Bronchial epithelial cell (primary cell): ENCODE measurements at places on chromosomes 5 and 9.

DNA sequence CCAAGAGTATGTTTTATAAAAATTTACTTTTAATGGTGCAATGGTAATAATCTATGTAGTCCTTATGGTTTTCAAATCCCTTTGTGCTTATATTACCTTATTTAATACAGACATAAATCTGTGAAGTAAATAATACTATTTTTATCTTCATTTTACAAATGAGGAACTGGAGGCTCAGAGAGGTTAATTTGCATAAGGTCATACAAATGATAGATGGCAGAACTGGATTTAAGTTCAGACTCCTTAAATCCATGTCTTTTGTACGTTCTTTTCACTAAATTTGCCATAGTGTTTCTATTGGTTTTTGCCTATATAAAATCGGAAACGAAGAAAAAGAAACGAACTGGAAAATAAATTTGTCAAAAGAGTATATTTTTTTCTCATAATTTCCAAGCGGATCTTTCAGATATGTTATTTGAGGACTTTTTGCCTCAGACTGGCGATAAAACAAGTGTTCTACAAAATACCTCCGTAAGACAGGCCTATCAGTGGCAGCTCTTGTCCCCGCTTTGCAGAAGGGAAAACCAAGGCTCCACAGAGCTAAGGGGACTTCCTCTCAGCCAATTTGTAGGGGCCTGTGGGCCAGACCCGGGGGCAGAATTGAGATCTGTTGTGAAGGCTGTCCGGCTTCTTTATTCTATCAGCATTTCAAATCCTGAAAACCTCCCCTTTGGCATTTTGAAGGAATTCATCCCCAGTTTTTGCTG lies 1.1 kb upstream of the TNFAIP8 start:
- DNase-seq: no peak

DNA sequence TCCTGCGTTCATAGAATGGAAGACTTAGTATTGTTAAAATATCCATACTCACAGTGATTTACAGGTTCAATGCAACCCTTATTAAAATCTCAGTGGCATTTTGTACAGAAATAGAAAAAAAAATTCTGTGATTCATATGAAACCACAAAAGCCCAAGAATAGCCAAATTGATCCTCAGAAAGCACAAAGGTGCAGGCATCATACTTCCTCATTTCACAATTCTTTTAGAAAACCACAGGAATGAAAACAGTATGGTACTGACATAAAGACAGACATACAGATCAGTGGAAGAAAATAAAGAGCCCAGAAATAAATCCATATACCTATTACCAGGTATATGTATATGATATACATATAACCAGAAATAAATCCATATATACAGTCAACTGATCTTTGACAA lies 86.8 kb upstream of the MEGF10 start:
- DNase-seq: peak; percentile 90

GRCh38 chr9:129128689-129129088 lies 17.5 kb downstream of the PTPA start:
- DNase-seq: no peak

DNA sequence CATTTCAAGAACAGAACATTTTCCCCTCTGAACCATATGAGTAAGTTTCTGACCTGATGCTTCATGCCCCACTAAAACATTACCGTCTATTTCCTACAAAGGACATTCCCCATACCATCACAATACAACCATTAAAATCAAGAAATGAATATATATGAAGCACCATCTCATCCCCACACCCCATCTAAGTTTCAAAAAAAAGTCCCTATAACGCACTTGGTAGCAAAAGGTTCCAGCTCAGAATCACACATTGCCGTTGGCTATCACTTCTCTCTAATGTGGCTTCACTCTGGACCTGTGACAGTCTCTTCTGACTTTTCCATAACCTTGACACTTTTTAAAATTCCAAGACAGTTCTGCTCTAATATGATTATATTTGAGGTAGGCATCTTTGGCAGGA lies 5.9 kb downstream of the EMB start:
- no peak for DNase-seq

DNA sequence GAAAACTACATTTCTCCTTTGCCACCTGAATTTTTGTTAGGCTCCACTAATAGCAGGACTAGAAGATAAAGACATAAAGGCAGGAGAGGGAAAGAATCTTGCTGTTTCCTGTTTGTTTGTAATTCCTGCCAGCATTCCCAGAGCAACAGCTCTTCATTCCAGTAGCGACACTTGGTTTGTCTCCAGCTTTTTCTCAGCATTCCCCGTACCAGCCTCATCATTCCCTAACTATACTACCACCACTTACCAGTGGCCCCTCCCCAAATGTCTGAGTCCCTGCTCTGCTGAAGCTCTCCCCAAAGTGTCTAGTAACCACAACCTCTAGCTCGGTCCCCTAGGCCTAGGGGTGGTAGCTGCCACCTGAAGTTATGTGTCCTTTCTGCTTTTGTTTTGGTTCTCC lies 18.6 kb downstream of the CETN3 start:
- no peak for DNase-seq

DNA sequence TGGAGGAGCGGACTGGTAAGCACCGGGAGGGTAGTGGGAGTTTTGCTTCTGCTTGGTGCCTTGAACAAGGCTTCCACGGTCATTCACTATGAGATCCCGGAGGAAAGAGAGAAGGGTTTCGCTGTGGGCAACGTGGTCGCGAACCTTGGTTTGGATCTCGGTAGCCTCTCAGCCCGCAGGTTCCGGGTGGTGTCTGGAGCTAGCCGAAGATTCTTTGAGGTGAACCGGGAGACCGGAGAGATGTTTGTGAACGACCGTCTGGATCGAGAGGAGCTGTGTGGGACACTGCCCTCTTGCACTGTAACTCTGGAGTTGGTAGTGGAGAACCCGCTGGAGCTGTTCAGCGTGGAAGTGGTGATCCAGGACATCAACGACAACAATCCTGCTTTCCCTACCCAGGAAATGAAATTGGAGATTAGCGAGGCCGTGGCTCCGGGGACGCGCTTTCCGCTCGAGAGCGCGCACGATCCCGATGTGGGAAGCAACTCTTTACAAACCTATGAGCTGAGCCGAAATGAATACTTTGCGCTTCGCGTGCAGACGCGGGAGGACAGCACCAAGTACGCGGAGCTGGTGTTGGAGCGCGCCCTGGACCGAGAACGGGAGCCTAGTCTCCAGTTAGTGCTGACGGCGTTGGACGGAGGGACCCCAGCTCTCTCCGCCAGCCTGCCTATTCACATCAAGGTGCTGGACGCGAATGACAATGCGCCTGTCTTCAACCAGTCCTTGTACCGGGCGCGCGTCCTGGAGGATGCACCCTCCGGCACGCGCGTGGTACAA lies 556 bp downstream of the PCDHGC3 start:
- peak; percentile 52 for DNase-seq

DNA sequence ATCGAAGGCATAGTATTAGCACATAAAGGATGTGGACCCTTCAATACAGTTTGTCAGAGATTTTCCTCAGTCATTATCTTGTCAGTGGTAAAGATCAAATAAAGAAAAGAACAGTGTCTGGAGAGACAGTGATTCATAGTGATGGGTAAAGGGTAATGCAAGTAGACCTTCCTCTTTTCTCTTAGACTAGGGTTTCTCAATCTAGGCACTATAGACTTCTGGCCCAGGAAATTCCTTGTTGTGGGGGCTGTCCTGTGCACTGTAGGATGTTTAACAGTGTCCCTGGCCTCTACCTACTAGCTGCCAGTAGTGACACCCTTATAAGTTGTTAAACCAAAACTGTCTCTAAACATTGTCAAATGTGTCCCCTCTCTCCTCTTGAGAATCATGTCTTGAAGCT lies 6.9 kb downstream of the CAMK4 start:
- no peak for DNase-seq

GRCh38 chr5:123474228-123474627 lies 37.7 kb upstream of the CSNK1G3 start:
- DNase-seq: no peak

DNA sequence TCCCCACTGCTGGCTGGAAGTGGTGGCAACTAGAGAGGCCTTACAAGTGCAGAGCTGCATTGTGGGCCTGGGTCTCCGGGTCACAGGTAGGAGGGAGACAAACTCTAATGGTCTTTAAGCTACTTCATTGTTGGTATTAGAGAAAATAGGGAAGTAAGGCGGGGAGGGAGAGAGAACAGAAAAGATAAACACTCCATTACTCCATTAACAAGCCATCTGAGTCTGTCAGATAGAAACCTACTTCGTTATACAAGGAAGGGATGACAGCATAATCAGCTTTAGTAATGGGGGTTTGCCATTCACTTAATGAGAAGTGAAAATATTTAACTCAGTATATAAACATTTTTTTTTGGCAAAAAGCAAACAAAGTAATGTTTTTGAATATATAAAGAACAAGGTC lies 107.4 kb downstream of the TLE1 start:
- DNase-seq: no peak

DNA sequence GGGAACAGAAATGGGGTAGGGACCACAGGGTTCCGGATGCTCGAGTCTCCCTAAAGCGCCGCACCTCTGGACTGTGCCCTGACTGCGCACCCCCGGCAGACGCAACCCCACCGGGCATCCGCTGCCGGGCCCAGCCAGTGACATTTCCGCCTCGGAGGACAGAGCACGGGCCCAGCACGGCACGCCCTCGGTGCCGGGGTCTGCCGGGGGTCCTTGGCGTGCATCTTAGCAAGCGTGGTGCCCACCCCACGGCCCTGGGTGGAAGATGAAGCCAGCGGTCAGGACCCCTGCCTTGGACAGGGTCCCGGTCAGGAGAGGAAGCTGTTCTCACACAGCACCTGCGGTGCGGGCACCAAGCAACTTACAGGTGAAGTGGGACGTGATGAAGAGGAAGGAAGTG lies 7.1 kb downstream of the INPP5E start:
- no peak for DNase-seq

DNA sequence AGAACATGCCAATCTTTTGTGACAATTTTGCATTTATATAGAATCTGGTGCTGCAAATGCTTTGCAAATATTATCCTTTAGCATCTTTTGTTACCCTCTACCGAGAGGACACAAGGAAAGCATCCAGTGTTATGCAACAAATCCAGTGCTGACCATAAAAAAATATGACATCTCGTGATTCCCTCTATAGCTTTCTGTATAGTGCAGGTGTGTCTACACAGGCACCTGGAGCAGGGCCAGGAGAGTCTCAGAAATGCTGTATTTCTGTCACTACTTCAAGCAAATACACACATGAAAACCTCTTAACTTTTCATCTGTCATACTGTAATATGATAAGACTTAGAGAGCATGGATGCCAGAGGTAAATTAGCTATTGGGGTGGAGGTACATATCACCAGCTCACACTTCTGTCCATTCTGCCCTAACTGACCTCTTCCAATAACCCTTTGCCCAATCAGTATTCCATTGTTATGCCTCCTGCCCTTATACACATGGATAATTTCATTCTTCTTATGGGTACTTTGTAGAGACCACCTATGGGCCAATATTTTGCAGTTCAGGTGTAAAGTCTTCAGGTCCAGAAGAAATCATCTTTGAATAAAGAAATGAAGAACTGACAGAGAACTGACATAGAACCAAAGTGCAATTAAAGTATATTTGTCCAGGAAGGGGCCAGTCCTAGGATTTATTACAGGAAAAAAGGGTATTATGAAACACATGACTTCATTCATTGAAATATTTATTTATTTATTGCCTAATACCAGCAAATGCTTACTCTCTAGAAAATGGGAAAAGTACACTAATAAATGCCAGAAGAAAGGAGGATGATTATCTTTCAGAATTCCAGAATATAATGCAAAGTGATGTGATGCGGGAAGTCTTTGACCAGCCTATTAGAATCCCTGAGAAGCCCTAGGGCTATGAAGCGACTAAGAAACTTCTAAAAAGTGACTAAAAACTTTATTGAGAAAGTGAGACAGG lies 106.5 kb downstream of the EPB41L4A start:
- DNase-seq: peak; percentile 40

- no peak for DNase-seq
Observed at GRCh38 chr9:133767008-133767407, 28.9 kb upstream of the SARDH start.

- DNase-seq: no peak
Observed at GRCh38 chr5:72397836-72398235, 77.7 kb downstream of the PTCD2 start.

GRCh38 chr5:114312658-114313057 lies 49.2 kb upstream of the KCNN2 start:
- DNase-seq: no peak

- DNase-seq: no peak
Observed at GRCh38 chr5:180595381-180596114, 4.2 kb upstream of the SCGB3A1 start.

DNA sequence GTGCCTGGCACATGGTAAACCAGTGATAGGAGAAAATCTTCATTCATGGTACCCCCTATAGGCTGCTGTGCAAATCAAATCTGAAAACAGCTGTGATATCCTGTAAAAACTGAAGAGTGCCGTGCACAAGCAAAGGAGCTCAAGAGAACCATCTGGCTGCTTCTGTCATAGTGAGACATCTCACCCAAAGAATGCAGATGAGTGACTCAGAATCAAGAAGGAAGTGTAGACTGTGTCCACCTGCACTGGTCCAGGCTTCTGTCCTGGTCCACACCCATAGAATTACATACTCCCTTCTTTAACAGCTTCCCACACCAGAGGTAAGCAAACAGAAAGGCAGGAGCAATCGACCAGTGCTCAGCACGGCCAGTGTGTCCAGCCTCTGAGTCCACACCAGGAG lies 195.9 kb downstream of the ASTN2 start:
- peak; percentile 2 for DNase-seq

GRCh38 chr5:118522626-118523025 lies 465.7 kb downstream of the DTWD2 start:
- DNase-seq: no peak

GRCh38 chr9:8610256-8610655 lies 810.7 kb upstream of the DMAC1 start:
- DNase-seq: no peak

GRCh38 chr9:96222132-96222531 lies 79.8 kb downstream of the HSD17B3 start:
- peak; percentile 7 for DNase-seq

GRCh38 chr9:104386425-104387069 lies 117.5 kb upstream of the OR13F1 start:
- peak; percentile 54 for DNase-seq

DNA sequence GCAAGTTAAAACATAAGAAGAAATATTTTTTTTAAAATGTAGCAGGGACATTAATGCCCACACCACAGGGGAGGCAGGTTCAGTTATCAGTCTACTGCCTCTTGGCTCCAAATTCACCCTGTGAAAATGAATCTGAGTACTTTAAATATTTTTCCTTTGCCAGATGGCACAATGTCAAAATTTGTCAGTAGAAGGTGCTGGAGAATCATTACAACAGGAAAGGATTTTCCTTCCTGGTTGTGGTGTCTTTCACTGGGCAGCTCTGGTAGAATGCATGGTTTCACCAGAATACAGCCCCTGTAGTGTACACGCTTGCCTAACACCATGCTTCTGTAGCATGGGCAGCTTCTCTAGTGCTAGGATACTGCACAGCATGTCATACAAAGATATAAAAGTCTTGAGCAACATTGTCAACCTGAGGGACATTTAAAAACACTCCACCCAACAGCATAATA lies 9.7 kb upstream of the SREK1 start:
- DNase-seq: no peak

DNA sequence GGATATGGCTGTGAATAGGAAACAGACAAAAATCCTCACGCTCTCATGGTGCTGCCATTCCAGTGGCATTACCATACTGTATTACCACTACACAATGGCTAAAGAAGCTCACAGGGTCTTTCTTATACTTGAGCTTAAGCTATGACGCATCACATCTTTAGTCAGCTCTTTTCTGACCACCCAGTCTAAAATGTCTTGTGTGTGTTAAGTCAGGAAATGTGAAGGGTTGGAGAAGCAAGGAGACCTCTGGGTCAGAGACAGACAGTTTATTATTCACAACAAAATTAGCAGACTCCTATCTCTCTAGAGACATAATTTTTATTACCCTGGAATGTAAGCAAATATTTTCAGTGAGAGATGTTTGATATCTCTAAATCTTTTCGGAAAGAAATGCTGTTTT lies 1583.2 kb upstream of the WWC1 start:
- no peak for DNase-seq
